Keratinocyte (primary cell): ENCODE measurements at places on chromosomes 1 and 21. TPM values are rescaled to one million over a fixed set of nuclear protein-coding genes. Genes with fewer than 3 reads are reported as not detected.

The KRTAP13-2 gene
- not detected in 3 replicates for polyA plus RNA-seq

- peaks cover 10% of the 10 kb centered on the region for H3K36me3 ChIP-seq
- no peak overlapping the region for H3K27ac ChIP-seq
- no peaks in the 10 kb centered on the region for H3K27me3 ChIP-seq
- no peaks in the 10 kb centered on the region for H3K4me1 ChIP-seq
- DNase-seq, result no peak
Observed at GRCh38 chr1:64856553-64856952, 109.8 kb downstream of the JAK1 start.

The MAGI3 gene
- polyA plus RNA-seq, result 2.1 to 3.2 TPM (median 2.6 TPM) in 3 replicates

DNA sequence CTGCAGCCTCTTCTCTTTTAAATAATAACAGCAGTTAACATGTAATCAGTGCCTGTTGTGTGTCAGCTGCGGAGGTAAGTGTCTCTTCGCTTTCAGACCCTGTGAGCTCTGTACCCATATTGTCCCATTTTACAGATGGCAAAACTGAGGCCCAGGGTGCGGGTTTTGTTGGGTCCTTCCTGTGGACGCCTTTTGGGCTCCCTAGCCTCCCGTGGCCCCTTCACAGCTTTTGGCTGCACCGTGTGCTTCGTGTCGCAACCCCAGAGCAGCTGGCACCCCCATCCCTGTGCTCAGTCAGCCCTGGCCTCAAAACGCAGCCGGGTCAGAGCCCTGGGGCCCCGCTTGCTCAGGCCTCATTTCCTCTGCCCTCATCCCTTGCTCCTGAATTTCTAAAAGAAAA is 53.8 kb downstream of the TLR5 start:
- H3K27me3 ChIP-seq, result peaks cover 5% of the 10 kb centered on the region
- H3K36me3 ChIP-seq, result no peaks in the 10 kb centered on the region
- H3K27ac ChIP-seq, result no peak overlapping the region
- H3K4me1 ChIP-seq, result no peaks in the 10 kb centered on the region
- no peak overlapping the region for H3K4me3 ChIP-seq

DNA sequence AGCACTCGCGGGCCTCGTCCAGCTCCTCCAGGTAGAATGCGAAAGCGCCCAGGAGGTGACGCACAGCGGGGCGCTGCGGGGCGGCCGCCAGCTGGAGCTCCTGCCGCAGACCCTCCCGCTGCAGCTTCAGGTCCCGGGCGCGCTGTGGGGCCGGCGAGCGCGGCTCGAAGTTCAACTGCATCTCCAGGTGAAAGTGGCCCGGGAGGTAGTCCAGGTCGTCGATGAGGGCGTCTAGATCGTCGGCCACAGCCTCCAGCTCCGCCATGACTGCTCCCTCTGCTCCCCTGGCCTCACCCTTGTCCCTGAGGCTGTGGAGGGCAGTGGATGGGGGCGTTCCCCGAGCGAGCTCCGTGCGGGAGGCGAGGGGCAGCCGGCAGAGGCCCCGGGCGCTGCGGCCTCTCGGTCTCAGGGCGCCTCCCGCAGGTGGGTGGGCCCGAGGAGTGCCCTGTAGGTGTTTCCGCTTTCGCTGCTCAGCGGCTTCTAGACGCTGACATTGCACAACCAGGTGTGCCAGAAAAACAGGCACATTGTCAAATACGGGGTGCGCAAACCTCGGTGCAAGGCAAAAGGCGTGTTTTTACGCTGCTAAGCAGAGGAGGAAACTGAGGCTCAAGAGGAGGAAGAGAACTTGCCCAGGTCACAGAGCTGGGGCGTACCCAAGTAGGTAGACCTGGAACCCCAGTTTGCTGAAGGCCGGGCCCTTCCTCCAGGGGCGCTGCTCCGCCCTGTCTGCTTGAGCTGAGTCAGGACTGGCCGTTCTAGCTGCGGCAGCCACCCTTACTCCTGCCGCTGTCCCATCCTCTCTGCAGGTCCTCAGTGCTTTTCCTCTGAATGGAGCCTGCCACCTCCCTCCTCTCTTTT is at the start of gene TTC22:
TSS of gene TTC22 (minus strand) at position 425 of the 861 bp plus-strand sequence. CDS start at position 265, 160 bp downstream.
- H3K27ac ChIP-seq, result peak within 1 kb of the TSS; percentile 53
- no peaks in the 10 kb centered on the region for H3K27me3 ChIP-seq

The GOLT1A gene
- polyA plus RNA-seq, result 0.22 to 0.56 TPM (median 0.46 TPM) in 3 replicates

The SLFNL1 gene
- 0.04 TPM in 1 of 3 replicates, not detected in the others for polyA plus RNA-seq

DNA sequence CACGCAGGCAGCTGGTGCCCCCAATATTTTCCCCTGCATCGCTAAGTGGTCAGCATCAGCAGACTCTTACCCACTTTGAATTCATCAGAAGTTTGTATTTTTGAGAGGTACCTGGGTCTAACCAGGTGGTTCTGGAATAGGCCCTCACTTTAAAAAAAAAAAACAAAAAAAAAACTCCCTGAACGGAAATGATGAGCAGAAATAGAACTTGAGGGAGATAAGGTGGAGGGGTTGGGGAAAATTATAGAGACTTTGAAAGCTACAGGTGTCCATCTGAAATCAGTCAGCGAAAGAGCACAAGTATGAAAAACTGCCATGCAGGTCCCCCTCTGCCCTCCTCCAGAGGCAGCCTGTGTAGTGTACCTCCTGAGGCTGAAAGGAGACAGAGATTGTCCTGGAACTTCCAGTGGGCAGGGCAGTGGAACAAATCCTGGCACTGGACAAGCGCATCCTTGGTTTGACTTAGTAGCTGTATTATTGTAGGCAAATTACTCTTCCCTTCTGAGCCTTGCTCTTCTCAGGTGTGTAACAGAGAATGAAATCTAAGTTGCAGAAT is 1.2 kb downstream of the SLAMF7 start:
- no peak for DNase-seq
- H3K27me3 ChIP-seq, result no peaks in the 10 kb centered on the region
- no peaks in the 10 kb centered on the region for H3K36me3 ChIP-seq

The TRPM2 gene
- polyA plus RNA-seq, result 0.31 to 0.60 TPM (median 0.52 TPM) in 3 replicates
